Cardiac ventricle fibroblast (primary cell): ENCODE measurements at places on chromosomes 5 and 9. TPM values are rescaled to one million over a fixed set of nuclear protein-coding genes. Genes with fewer than 3 reads are reported as not detected.

The MARCOL gene
- not detected in 2 replicates for total RNA-seq

The C5orf58 gene
- total RNA-seq = not detected in 2 replicates

The C6 gene
- total RNA-seq = 16.3 and 20.7 TPM in 2 replicates

The IL13 gene
- not detected in 2 replicates for total RNA-seq

The CHSY3 gene
- 4.5 and 6.3 TPM in 2 replicates for total RNA-seq

The ISL1 gene
- total RNA-seq = not detected in 2 replicates

The ANKRD20A1 gene
- total RNA-seq = not detected in 2 replicates

The N4BP3 gene
- total RNA-seq = 1.4 and 1.7 TPM in 2 replicates
